Neural progenitor cell (in vitro differentiated cells): ENCODE measurements at places on chromosomes 13 and 19. TPM values are rescaled to one million over a fixed set of nuclear protein-coding genes. Genes with fewer than 3 reads are reported as not detected.

The FAM216B gene
- total RNA-seq = not detected in 2 replicates

The NKG7 gene
- total RNA-seq = not detected in 2 replicates

The PGLYRP1 gene
- not detected in 2 replicates for total RNA-seq

The IRGQ gene
- total RNA-seq = 27.4 and 31.5 TPM in 2 replicates

The TINCR gene
- total RNA-seq = 1.8 and 3.5 TPM in 2 replicates

DNA sequence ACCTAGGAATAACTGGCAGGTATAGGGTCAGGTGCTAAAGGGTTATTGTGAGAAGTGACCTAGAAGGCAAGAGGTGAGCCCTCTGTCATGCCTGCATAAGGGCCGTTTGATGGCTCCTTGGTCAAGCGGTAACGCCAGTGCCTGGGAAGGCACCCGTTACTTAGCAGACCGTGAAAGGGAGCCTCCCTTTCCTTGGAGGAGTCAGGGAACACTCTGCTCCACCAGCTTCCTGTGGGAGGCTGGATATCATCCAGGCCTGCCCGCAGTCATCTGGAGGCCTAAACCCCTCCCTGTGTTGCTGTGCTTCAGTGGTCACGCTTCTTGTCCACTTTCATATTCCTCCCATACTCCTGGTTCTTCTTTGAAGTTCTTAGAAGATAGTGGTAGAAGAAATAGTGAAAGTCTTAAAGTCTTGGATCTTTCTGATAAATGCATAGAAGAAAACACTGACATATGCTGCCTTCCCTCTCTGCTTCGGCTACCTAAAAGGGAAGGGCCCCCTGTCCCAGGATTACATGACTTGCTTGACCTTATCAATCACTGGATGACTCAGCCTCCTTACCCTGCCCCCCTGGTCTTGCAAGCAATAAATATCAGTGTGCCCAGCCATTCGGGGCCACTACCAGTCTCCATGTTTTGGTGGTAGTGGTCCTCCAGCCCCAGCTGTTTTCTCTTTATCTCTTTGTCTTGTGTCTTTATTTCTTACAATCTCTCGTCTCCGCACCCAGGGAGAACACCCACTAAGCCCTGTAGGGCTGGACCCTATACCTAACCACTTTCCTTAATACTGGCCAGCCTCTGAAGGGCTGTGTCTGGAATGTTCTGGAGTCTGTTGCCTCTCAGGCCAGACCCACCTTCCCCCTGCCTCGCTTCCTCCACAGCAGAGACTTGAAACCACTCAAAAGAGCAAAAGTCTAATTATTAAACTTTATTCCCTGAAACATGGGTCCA, 16.1 kb upstream of the ABCC4 start:
- no peak for DNase-seq

- peak; percentile 16 for DNase-seq
Measured at GRCh38 chr19:16661480-16662034, 618 bp downstream of the TMEM38A start.

DNA sequence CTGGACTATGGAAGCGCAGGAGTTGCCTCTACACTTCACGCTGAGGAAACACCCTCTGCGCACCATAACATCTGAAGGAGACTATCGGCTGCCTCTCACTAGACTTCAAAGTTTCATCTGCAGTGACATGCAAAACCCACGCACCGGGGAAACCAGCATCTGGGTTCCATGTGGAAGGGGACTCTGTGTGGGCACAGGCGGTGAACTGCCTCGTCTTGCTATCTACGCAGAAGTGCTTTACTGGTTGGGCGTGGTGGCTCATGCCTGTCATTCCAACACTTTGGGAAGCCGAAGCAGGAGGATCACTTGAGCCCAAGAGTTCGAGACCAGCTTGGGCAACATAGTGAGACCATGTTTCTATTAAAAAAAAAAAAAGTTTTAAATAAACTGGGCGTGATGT, 116.4 kb downstream of the STK24 start:
- DNase-seq = no peak

DNA sequence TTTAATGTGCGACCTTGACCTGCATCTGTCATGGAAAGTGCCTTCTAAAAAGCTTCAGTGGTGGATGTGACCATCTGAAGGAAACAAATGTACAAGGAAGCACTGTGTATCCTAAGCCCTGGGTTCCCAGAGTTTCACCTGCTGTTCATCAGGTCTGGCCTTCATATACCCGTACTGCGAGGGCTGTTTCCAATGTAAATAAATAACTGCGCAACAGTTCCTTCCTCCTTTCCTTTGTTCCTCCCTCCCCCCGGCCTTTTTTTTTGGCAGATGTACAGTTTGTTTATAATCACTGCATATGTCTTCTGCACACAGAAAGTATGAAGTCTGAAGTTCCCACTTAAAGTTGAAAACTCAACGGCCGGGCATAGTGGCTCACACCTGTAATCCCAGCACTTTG, 5.2 kb downstream of the FAAP24 start:
- no peak for DNase-seq

GRCh38 chr13:75836441-75836840, 200.3 kb downstream of the LMO7 start:
- no peak for DNase-seq

DNA sequence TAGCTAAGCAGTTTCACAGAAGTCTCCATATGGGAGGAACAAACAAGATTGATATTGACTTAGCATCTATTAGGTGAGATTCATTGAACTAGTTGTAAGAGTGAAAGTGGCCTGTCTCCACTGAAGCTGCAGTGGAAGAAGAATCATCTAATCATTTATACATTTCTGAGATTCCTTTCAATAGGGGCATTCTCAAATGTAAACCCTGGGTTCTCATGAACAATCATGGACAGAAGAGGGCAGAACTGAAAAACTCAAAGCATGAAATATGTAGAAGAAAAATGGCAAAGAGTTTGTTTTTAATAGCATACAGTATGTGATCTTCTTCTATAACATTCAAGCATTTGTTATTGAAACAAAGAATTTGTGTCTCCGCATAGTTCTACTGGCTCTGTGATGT, 17.6 kb upstream of the POSTN start:
- DNase-seq = no peak

GRCh38 chr19:33781996-33782395, 14.7 kb upstream of the KCTD15 start:
- no peak for DNase-seq
